ENCODE measurements at places on chromosomes 4 and X.

GRCh38 chrX:154430479-154430878, 2.0 kb downstream of the ATP6AP1 start:
- DNase-seq: no peak

GRCh38 chr4:153008578-153009199, 72.6 kb downstream of the FHDC1 start:
- no peak for DNase-seq

DNA sequence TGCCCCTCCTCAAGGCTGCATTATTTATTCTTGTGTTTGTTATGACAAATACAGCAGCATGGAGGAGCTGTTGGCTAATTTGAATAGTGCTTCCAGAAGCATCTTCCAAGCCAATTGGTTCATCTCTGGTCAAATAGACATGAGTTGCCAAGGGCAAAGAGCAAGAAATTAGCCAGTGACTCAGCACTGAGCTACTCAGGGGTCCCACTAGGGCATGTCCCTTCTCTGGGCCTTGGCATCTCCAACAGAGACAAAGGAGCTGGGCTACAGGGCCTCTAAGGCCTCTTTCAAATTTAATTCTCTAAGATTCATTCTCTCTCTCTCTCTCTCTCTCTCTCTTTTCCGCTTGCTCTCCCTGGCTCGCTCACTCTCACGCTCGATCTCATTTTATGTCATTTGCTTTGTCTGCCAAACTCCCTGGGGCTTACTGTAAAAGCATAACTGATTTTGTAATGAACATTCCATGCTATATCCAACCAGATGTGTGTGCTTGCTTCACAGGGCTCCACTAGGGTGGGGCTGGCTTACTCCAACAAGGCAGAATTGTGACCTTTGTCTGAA, 86.7 kb upstream of the MAGEA4 start:
- no peak for DNase-seq

GRCh38 chr4:81084634-81085033, 54.1 kb downstream of the BMP3 start:
- no peak for DNase-seq

DNA sequence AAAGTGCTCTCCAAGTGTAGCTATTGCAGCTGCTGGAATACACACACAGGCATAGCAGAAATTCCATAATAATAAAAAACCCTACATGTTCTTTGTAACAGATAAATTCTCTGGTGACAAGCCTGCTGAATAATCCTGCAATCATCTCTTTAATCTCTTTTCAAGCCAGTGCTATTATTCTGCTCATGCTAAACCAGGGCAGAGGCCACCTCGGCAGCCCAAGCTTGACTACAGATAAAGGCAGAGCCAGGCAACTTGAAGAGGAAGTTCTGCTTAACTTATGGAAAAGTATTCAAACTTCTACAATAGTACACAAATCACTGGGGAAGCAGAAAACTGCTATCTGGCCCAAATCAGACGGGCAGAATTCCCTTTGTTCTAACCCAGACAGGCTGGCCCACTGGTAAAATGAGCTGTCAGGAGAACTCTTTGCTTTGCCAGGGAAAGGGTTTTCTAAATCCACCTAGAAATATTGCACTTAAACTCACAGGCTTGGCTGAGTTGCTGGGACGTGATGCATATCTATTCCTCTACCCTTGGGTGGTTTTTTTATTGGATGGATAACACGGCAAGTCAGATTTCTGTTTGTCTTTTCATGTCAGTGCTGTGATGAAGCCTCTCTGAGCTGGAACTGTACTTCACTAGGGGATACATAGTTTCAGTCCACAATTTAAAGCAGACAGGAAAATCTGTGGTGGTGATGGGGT, 70.5 kb downstream of the GATB start:
- DNase-seq: no peak

DNA sequence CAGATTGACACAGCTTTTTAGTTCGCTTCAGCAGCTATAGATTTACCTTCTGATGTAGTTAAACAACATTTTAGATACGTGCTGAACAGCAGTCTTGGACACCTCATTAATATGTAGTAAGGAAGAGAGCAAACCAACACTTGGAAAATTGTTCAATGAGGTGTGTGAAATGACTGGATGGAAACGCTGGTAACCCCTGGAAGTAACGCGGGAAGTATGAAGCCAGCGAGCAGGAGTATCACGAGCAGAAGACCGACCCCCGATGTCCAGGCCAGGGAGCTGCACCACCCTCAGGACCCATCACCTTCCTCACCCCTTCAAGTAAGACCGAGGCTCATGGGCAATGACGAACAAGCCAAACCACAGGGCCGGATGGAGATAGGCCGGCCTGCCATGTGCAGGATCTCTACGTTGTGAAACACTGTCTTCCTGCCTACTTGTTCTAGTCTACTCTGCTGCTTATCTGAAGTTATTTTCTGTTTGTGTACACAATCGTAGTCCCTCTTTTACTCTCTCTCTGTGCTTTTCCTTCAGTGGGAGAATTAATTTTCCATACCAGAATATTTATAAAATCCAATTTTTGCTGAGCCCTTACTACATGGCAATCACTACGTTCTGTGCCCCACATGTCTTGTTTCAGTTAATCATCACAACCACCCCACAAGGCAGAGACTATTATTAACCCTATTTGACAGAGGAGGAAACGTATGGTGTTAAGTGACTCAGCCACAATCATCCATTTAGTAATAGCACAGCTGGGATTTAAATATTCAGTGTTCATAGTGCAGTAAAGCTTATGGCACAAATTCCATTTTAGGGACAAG, 221.7 kb downstream of the APBB2 start:
- DNase-seq: no peak

GRCh38 chr4:165680821-165681220, 192.2 kb upstream of the TLL1 start:
- no peak for DNase-seq

DNA sequence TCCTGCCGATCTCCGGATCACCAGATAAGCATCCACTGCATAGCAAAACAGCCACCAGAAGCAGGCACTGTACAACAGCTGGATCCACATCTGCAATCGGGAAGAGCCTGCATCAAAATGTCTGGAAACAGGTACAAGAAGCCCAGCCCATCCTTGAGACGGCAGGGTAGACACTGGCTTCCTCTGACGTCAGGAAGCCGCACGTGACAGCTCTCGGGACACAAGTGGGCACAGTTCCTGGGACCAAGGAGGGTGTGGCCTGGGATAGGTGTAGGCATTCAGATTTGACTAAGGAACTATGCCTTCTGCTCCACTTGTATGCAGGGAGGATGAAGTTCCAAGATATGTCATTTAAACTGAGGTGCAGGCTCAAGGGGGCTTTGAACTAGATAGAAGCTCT, 6.3 kb downstream of the GPR143 start:
- no peak for DNase-seq

- DNase-seq: no peak
Observed at GRCh38 chrX:124938715-124939114, 381.0 kb upstream of the TEX13C start.

- DNase-seq: no peak
Observed at GRCh38 chrX:124369722-124370121, 23.4 kb downstream of the SH2D1A start.

DNA sequence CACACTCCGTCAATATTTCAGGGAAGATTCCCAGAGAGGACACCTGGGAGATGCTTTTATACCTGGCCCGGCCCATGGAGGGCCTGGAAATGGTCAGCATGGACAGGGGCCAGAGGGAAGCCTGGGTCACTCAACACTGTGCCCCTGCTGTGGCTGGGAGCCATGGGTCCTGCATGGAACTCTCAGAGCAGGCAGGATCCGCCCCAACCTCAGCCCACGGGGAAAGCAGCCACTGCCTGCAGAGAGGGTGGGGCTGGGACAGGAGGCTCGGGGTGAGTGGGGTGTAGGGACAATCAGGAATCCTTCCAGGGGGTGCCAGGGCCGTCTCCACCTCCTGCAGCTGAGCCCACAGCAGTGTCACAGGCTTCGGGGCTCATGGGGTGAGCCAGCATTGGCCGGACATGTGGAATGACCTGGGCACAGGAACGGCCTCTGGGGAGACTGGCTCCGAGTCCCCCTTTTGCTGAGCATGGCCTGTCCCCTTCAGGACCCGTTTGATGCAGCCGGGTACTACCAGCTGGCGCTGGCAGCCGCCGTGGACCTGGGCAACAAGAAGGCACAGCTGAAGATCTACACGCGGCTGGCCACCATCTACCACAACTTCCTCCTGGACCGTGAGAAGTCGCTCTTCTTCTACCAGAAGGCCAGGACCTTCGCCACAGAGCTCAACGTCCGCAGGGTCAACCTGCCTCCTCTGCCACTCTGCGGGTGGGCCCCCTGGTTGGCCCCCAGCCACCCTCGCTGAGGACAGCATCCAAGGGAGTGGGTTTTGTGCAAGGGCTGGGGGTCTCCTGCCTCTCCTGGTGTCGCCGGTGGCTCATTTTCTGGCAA, 29.1 kb upstream of the HTRA3 start:
- no peak for DNase-seq

- DNase-seq: no peak
Observed at GRCh38 chrX:38260231-38260630, 39.6 kb upstream of the SRPX start.

- DNase-seq: no peak
Observed at GRCh38 chr4:88418411-88418810, 38.5 kb upstream of the HERC5 start.

DNA sequence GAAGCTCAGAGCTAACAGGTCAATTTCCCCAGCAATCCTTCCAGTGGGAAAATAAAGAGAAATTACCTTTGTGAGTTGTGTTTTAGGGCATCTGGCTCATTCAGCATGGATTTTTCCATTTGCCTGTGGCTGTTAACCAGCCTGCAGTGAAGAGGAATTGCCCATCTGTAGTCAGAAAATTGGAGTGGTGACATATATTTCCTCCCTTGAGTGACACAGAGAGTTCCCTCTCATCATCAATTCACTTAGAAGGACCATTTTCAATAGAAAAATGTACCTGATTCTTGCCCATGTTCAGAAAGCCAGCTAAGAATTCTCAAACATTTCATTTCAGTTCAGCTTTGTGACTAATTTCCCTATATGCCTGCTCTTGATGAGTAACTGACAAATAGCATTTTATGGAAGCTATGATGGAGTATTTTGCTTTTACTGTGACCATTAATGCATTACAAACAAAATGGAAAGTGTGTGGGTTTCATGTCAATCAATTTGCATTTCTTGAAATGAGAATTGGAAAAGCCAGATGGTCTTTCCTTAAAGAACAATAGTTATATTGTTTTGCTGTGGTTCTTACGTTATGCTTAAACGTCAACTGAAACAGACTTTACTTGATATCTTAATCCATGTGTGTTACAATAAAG, 155.8 kb downstream of the NWD2 start:
- DNase-seq: no peak

DNA sequence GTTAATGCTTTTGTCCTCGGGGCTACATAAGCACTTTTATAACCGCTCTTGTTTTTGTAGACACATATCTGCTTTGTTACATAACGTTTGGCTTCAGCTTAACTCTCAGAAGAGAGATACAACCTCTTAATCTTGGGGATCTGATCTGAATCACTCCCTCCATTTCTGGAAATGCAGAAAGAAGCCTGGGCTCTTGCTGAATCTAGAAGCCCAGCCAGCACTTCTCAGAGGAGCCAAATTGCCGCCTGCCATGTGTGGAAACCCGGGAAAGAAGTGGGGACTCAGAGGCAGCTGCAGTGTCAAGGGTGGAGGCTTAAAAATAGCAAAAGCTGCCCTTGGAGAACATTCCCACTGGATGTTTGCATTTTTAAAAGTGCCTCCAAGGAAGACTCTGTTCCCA, 69.3 kb upstream of the LDB2 start:
- peak; percentile 63 for DNase-seq

DNA sequence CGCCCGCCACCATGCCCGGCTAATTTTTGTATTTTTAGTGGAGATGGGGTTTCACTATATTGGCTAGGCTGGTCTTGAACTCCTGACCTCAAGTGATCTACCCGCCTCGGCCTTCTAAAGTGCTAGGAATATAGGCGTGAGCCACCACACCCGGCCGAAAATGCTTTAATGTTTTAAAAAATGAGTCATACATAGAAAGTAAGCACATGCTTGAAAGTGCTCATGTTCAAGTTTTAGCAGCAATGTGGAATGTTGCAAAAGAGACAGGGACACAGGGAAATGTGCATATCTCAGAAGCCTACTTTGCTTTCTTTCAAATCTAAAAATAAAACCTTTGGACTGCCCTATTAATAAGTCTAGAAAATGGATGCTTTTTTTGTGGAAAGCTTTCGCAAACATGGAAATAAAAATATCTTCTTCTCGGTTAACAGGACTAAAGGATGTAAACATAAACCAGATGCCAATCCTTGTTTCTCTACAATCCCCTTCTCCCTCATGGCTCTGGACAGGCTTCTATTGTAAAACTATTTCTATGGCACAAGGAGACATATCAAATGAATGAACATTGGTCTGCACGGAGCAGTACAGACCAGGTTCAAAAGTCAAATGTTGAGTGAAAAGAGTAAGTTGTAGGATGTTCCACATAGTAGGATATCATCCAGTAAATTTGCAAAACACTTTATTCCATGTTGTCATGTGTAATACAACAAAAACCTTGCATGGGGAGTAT, 15.0 kb downstream of the MECP2 start:
- no peak for DNase-seq

GRCh38 chrX:11209798-11210414, 83.3 kb upstream of the AMELX start:
- no peak for DNase-seq

GRCh38 chr4:151408380-151408629, 671 bp upstream of the FHIP1A start:
- no peak for DNase-seq

DNA sequence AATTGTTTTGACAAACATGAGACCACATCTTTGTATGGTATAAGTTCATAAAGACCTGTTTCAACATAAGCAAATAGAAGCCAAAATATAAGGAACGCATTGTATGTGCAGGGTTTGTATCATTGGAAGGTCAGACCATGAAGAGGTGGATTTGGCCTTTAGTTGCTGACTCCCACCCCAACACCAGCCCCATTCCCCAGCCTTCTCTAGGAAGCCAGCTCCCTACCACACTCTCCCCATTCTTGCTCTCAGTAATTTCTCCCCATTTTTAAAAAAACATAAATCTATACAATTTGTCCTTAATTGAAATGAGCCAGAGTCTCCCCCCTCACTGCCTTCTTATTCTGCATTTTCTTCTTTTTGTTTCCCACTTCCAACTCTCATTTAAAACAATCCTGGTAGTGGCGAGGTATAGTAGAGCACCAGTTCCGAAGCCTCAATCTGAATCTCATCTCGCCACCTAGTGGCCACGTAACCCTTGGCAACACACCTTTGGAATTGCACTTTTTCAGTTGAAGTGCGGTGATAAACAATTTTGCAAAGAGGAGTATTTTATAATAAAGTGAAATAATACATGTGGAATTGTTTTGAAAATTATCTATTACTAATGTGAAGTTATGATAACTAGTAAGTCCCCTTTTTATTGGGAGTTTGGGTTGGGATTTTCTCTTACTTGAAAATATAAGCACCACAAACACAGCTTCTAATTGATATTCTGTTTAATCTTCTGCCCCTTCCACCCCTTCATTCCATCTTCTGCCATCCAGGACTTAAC, 126.6 kb downstream of the ASB9 start:
- no peak for DNase-seq

GRCh38 chrX:20217271-20217670, 49.4 kb downstream of the RPS6KA3 start:
- DNase-seq: no peak

GRCh38 chrX:84046403-84046984, 141.5 kb downstream of the RPS6KA6 start:
- DNase-seq: no peak

GRCh38 chr4:126708716-126709115, 924.0 kb upstream of the INTU start:
- DNase-seq: no peak

Measured in ascending aorta (tissue), 2 donors.